ENCODE measurements at places on chromosomes 11 and 22.

GRCh38 chr11:116731097-116731761 is 41.6 kb downstream of the BUD13 start:
- DNase-seq: no peak

GRCh38 chr22:19909350-19910179 is 32.0 kb upstream of the COMT start:
- peak; percentile 73 for DNase-seq

DNA sequence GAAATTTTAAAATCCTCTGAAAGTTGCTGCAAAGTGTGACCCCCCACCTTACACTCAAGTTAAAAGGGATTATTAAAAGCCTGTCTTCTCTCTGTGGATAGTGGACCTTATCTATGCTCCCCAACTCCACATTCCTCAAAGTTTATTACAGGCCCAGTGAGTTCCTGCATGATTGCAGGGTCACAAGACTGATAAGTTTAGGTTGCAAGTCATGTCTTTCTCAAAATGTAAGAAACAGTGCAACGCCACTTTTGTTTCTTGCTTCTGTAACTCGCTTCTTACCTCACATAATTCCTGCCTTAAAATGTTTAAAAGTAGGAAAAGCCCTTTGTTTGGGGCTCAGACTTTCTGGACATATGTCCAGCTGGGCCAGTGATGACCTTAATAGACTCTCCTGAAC is 38.4 kb upstream of the GLYAT start:
- DNase-seq: no peak

DNA sequence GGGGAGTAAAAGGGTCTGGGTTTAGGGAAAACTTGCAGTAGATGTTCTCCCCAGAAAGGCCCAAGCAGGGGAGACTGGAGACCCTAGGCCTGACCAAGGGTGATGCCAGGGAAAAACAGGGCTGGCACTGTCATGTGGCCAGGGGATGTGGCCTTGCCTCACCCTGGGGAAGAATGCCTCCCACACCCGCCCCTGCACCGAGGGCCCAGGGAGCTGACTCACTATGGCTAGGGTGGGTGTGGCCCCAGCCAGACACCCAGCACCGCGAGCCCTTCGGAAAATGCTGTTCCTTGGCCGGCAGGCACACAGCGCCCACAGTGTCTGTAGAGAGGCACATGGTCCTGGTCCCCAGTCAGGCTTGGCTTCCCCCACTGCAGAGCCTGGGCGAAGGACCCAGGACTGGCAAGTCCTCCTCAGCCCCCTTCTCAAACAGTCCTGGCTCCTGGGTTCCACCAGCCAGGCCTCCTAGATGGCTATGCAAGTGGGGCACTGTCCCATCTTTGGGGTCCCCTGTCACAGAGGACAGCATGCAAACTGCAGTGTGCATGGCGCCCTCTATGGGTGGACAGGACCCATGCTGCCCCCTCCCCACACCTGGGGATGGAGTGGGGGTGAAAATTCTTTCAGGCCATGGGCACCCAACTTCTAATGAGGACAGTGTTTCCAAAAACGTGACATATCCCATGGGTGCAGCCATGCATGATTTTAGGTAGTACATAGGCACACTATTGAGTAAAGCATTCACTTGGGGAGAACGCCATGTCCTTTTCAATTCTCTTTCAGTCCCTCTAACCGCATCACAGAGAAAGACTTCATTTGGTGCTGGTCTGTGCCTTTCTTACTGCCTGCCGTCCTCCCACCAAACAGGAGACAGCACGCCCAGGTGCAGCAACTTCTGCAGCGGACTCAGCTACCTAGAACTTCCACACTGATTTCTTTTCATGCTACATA is 15.2 kb downstream of the TMPRSS5 start:
- DNase-seq: no peak

GRCh38 chr11:34366522-34366921 is 8.7 kb upstream of the ABTB2 start:
- DNase-seq: no peak

DNA sequence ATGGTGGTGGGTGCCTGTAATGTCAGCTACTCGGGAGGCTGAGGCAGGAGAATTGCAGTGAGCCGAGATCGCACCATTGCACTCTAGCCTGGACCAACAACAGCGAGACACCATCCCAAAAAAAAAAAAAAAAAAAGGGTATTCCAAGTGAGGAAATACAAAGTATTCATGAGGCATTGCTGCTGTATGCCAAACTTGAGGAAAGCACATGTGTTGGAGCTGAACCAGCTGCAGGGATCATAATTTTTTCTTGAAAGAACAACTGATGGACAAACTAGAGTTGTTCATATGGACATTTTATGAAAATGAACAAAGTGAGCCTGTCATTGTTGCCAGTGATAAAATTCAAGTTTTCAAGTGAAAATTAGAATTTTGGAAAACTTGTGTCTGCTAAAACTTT is 15.8 kb downstream of the MARK2 start:
- DNase-seq: no peak

All from stimulated activated CD8-positive, alpha-beta memory T cell treated with anti-CD3 and anti-CD28 coated beads, Interleukin-4, amount 100 ng/mL, for 24 hours (primary cell).